Activated effector memory CD4-positive, alpha-beta T cell treated with anti-CD3 and anti-CD28 coated beads, Interleukin-2, amount 50 U/mL, for 16 hours (primary cell): ENCODE measurements at places on chromosomes 11 and 22.

DNA sequence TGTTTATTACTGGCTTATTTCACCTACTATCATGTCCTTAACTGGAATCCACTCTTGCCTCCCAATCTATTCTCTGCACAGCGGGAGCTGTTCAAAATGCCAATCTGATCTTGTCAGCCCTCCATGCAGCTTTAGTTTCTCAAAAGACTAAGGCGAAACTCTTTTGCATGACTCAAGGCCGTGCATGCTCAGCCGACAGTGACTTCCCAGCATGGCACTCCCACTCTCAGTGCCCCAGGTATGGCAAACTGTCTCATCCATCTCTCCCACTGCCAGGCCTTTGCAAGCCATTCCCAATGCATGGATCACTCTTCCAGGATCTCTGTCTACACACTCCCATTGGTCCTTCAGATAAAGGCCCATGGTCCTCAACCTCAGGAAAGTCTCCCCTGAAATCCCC, 245.9 kb downstream of the LARGE1 start:
- no peak for DNase-seq

DNA sequence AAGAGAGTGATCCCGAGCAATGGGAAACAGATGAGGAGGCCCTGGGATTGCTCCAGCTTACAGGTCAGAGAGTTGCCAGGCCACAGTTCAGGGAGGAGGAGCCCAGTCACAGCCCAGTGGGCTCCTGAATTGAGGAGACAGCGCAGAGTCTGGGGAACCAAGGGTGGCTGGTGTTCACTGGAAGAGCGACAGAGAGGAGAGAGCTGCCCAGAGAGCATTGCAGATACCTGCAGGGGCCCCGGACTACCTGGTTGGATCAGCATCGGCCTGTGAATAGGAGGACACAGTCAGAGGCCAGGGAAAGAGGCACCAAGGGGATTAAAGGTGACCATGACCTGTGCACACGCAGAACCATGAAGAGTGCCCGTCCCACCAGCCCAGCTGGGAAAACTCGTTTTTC, 648.6 kb downstream of the TBC1D22A start:
- DNase-seq, result peak; percentile 5

GRCh38 chr11:4190098-4190497, 95.5 kb downstream of the RRM1 start:
- DNase-seq, result no peak

DNA sequence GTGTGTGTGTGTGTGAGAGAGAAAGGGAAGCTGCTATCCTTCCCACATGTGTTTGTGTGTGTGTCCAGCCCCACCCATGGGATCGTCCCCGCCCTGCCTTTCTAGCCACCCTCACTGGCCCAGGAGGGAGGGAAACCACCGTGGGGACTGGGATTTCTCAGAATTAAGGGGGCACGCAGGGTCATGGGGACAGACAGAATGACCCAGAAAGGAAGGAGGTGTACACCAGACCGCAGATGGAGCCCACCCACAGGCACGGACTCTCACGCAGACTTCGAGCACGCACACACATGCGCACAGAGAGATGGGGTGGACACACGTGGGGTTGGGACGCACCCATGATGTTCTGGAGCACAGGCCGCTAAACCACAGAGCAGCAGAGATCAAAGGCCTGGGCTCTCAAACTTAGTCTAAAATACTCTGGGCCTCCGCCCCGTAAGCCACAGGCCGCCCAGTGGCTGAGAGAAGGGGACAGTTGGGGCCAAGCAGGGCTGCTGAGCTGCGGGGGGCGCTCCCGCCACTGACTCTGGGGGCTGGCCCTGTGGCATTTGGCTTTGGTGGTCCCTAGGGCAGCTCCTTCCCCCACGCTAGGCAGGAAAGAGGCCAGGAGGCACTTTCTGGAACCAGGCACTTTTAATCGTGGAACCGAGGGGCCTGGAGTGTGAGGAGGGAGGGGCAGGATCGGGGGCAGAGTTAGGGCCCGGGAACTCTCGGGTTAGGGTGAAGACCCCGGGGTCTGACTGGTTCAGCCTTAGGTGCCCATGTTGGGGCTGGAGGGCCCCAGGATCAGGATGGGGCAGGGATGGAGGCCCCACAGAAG, 1.5 kb downstream of the IFITM5 start:
- DNase-seq, result peak; percentile 75

DNA sequence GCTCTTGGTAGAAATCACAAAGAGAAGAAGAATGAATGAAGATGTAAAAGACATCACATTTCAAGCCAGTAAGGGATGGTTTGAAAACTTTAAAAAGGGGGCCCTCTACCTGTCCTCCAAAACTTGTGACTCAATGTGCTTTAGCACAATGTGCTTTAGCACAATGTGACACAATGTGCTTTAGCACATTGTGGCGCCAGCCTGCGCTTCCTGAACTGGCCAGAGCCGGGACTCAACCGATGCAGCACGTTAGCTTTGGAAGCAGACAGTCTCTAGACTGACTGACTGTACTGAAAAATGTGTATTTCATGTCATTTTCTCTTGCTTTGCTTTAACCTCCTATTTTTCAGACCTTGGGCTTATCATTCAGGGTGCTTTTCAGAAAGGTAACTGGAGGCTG, 63.5 kb downstream of the FAM83F start:
- no peak for DNase-seq

GRCh38 chr11:67464411-67465188, 4.5 kb downstream of the TMEM134 start:
- DNase-seq, result peak; percentile 97

- DNase-seq, result no peak
Observed at GRCh38 chr11:31340903-31341572, 28.5 kb downstream of the DCDC1 start.

DNA sequence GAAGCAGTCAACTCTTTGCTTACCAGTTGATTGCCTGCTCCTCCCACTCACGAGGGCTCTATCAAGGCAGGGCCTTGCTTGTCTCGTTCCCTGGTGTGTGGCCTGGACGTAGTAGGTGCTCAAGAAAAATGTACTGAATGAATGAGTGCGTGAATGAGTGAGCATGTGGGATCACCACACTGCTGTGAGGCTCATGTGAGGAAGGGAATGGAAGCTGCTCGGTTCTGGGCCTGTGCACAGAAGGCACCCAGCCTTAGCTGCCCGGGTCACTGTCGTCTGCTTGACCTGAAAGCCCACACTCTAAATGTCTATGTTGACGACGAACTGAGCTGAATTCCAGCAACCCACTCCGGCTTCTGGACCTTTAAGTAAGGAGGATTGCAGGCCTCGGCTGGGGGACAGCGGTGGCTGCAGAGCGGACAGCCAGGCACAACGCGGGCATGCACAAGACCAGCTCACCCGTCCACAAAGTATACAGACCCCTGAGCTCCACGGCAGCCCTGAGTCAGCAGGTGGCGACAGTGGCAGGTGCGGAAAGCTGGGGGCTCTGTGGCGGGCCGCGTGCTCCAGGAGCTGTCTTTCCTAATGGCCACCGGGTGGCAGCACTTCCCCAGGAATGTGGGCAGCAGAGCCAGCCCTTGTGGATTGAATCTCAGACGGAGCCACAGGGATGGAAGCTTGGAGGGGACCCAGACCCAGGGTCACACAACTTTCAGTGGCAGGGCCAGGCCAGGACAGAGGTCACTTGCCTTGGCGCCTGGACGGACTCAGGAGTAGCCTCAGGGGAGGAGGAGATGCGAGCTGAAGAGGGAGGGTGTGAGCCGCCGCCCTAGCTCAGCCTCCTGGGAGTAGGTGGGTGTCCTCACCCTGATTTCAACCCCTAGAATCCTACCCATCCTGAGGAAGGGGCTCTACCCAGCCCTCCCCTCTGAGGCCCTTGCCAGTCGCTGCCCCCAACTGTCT, 5.0 kb upstream of the PICK1 start:
- DNase-seq, result peak; percentile 91

DNA sequence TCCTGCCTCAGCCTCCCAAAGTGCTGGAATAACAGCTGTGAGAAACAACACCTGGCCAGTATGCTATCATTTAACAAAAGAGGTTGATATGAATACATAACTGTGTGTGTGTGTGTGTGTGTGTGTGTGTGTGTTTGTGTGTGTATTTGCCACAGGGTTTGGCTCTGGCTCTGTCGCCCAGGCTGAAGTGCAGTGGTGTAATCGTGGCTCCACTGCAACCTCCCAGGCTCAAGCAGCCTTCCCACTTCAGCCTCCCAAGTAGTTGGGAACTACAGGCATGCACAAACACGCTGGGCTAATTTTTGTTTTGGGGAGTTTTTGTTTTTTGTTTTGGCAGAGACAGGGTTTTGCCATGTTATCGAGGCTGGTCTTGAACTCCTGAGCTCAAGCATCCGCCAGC, 4.7 kb downstream of the SPA17 start:
- no peak for DNase-seq

GRCh38 chr11:111834432-111835163, 36.8 kb downstream of the ALG9 start:
- no peak for DNase-seq

DNA sequence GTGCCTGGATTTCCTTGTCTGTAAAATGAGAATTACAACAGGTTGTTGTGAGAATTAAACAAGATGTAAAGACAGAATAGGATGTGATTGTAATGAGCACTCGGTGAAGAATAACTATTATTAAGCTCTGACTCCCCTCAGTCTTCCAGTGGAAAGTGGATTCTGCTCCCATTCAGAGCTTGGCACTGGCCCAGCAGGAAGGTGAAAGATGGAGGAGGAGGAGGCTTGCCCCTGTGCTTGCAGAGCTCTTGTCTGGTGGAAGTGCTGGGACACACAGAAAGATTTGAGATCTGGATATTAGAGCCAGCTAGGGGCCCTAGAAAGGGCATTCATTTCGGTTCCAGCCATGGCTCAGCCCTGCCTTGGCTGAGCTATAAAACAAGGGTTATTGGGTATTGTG, 28.2 kb downstream of the PHLDB1 start:
- no peak for DNase-seq

GRCh38 chr11:551596-551995, 8.9 kb downstream of the LMNTD2 start:
- DNase-seq, result no peak

DNA sequence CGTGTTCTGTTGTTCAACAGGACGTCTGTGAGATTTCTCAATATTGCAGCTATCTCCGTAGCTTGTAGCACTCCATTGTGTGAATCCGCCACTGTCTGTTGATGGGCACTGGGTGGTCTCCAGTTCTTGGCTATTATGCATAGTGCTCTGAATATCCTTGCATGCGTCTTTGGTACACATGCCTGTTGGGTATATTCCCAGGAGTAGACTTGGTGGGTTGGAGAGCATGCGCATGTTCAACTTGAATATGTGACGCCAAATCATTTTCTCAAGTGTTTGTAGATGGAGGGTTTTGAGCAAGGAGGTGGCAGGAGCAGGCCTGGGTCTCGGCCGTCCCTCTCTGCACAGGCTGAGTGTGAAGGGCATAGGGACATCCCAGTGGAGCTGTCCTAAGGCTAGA, 24.8 kb upstream of the TSKU start:
- no peak for DNase-seq

- DNase-seq, result peak; percentile 71
Observed at GRCh38 chr11:76209973-76210930, 4.0 kb upstream of the WNT11 start.

GRCh38 chr11:69594481-69594880, 46.5 kb upstream of the CCND1 start:
- no peak for DNase-seq

GRCh38 chr11:20610825-20611224, 11.4 kb downstream of the SLC6A5 start:
- DNase-seq, result no peak

DNA sequence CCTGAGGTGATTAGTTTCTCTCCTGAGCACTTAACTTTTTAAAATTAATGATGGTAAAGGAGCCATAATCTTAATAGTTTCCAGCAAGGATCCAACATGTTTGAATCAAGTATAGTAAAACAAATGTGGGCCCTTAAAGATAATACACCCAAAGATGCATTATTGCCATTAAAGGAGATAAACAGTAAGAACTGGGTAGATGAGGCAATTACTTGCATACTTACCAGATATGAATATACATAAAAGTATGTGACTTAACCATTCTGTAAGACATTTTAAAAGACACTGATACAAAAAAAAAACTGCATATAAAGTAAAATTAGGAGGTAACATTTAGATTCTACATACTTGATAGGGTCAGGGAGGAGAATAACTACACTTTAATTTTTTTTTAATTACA, 48.2 kb downstream of the CADM1 start:
- DNase-seq, result no peak

GRCh38 chr11:79739591-79739990, 298.8 kb upstream of the TENM4 start:
- DNase-seq, result no peak

DNA sequence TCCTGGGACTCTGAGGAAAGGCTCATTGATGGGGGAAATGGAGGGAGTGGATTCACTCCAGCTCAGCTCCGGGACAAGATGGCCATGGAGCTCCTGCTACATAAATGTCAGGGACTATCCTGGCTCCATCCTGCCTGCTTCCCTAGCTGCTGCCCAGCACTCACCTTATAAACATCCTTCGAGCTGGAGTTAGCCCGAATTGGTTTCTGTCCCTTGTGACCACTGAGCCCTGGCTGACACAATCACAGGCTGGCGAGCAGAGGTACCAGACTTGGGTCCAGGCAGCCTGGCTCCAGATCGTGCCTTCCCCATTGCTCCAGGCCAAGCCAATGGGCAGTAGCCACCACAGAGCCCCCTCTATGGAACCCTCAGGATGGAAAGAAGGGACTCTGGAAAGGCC, 77.6 kb downstream of the FDX1 start:
- DNase-seq, result no peak

DNA sequence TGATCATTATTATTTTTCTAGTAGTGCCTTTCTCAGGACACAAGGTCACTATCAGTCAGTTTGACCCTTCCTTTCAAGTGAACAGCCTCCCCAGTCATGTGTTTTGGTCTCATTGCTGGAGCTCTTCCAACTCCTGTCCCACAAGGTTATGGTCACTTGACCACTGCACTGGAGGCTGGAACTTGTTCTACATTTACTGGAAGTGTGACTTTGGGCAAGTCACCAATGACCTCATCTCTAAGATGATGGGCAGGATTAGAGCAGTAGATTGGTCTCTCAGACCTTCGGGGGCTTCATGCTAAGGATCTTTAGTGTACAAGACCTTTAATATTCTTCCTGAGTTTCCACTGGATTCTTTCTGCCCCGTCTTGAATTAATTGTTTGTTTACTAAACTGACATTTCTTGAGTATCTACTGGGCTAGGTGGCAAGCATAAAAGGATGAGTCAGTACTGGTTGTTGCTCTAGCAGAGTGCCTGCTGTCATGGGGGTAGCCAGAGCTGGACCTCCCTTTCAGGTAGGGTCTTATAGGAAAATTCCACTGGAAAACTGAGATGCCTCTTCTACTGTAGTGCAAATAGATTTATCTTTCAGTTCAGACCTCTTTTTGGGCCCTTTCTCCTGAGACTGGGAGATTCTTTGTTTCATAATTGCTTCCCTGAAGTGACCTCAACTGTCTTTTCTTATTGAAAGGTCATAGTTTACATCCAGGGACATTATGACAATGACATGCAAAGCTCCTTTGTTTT, 106.8 kb downstream of the GRAMD1B start:
- DNase-seq, result no peak

DNA sequence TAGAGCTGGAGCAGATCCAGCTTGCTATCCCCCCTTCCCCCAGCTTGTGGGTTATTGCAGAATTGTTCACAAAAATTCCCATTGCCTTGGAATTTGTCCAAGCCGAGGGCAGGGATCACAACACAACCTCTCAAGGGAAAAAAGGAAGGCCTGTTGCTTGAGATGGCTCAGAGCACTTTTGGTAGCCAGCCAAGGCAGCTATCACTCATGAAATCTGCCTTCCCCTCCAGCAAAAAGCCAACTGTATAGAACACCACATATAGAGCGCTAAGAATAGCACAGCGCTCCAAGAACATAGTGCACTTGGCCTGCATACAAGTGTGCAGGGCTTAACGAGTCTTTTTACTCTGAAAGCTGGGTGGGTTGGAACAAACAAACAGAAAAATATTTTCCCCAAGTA, 46.2 kb downstream of the FAM83F start:
- DNase-seq, result no peak

GRCh38 chr11:62013537-62014476, 46.4 kb upstream of the FTH1 start:
- DNase-seq, result no peak
